ENCODE measurements at places on chromosomes 1 and 21.

- no peak for DNase-seq
These were observed 105.6 kb downstream of the MIS18A start for GRCh38 chr21:32173121-32173724.

DNA sequence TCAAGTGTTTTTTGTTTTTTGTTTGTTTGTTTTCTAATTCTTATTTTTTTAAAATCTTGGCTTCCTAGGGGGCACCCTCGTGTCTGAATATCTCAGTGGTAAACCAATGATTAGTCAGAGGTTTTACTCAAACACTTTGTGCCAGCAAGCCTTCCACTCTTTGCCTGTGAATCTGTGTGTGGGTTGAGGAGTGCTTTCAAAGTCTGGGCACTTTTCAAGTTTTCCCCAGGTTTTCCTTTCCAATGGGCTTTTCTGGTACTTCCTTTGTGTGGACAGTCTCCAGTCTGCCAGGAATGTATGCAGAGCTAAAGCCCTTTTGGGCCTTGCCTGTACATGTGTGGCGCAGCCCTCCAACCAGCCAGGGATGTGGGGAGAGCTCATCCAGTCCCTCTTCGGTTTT, 9.7 kb upstream of the PPIE start:
- DNase-seq = no peak

GRCh38 chr21:34360488-34361241, 3.1 kb upstream of the KCNE2 start:
- DNase-seq = no peak

DNA sequence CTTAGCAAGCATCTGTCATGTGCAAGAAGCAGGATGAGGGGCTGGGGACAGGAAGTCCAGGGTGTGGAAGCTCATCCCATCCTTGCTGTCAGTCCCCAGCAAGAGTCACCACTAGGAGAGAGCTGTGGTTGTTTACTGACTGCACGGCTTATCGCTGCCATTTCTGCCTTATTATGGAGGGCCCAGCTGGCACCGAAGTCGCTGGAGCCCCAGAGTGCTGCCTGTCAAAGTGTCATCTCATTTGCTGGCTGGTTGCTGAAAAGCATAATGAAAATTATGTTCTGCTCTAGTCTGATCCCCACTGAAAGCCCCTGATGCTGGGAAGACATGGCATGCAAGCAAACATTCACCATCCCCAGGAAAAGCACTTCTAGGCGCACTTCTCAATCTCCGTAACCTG, 642.7 kb downstream of the NPHP4 start:
- no peak for DNase-seq

- no peak for DNase-seq
These were observed 19.5 kb downstream of the SUSD4 start for GRCh38 chr1:223344491-223344890.

- no peak for DNase-seq
These were observed 1.8 kb downstream of the LRRC3 start for GRCh38 chr21:44456915-44457736.

DNA sequence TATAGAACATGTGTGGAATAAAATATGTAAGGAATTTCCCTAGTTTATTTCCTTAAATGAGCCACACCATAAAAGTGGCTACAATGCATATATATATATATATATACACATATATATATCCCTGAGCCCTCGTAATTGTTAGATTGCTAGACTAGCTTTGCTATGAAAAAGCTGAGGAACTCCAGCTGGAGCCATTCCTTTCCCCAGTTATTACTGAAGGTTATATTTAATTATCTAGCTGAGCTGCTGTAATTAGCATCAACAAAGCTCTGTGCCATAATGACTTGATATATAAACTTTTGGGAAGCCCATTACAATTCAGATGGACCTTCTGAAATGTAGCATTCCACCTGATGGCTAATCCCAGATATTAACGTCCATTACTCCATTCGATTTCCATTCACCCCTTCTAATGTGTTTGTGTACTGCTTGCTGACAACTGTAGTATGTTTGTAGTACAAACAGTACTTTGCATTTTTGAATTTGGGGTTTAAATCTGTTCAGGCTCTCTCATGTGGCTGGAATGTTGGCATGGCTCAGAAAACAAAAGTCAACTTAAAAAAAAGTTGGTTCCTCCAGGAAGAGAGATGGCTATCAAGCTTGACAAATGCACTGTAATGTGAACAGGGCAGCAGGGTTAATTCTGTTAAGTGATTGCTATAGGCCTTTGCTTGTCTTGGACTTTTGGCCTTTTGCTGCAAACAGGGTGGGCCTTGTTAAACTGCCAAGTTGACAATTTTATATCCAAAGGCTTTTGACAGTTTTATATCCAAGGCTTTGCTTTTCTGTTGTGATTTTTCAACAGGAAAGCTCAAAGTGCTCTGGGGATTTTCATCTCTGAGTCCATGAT, 170.0 kb downstream of the LTN1 start:
- no peak for DNase-seq

DNA sequence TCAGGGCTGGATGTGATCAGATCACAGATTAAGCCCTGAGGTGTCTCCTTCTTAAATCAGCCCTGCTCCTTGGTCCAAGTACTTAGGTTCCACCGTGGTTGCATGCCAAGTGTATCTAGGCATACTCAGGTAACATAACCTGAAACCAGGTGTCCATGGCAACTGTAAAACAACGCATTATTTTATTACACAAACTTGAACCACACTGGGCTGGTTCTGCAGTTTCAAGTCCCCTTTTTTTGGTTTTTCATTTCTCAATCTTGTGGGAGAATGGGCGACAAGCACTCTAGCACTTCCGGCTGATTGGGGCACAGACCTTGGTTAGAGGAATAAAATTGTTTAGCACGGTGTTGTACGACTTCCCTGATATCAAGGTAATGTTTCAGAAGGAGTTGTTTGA, 65.2 kb downstream of the GBP6 start:
- DNase-seq = no peak

All from effector CD8-positive, alpha-beta T cell (primary cell).